ENCODE measurements at places on chromosomes 2 and 18.
A peak's percentile ranks its signal among the peaks of the same experiment; 100 is the strongest.

DNA sequence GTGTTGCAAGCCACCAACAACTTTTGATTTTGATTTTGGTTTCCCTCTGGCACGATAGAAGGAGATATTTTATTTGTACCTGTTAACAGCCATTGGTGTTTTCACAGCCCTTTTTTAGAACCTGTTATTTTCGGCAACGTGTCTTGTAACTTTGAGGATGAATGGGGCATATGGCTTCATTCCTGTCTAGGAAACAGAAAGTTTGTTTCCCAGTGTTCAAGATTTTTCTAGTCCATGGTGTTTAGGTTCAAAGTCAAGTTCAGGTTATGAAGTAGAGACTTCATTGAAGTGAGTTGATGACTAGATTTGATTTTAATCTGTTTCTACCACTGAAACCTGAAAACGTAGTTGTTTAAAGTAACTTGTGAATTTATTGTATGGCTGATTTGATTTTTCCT, 343 bp downstream of the RASGRP3 start:
- H3K27ac ChIP-seq: peak overlapping the region; percentile 93
- H3K4me3 ChIP-seq: peak overlapping the region; percentile 50
- H3K27me3 ChIP-seq: no peaks in the 10 kb centered on the region
- H3K4me1 ChIP-seq: no peaks in the 10 kb centered on the region

DNA sequence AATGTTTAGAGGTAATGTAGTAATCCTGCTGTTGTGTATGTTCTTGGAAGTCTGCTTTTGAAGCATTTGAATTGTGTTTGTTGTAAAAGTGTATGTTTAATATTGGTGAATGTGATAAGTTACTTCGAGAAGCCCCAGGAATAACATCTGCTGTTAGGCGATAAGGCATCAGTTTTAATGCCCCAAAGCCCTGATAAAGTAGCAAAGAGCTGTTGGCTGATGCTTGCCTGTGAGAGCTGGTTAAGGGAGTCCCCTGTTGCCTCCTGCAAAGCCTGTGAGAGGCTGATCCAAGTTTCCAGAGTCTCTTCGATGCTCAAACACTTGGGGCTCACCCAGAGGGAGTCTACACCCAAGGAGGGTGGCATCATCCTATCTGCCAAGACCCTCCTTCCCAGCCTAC, 110.3 kb downstream of the RNF152 start:
- H3K27me3 ChIP-seq: no peaks in the 10 kb centered on the region
- H3K4me1 ChIP-seq: no peaks in the 10 kb centered on the region
- no peak overlapping the region for H3K4me3 ChIP-seq

DNA sequence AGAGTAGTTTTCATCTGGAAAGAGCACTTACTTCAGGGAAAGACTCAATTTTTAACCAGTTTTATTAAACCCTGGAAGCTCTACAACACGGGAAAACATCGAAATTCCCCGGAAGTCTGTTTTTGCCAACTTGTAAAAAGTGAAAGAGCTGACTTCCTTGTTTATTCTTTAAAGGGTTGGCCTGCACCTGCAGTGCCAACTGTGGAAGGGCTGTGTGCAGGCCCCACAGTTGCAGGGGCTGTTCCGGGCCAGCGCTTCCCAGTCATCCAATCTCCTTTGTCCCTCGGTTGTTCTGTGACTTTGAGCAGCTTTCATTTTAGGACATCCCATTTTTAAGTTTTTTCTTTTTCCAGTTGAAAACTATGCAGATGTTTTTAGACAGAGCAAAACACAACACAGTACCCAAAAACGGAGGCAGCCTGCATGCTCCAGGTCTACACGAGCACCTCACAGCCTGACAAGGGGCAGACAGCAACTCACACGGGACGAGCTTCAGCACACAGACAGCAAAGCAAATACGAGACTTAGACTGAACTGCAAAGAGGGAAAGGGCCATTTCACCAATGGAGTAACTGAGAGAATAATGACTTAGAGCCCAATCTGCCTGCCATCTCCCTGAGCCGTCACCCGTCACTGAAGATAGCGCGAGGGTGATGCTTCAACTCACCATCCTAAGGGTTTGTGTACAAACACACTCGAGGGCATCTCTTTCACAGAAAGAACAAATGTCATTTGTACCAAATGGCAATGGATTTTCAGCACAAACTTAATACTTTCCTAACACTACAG, 70.6 kb downstream of the EMILIN2 start:
- no peak for DNase-seq
- H3K4me3 ChIP-seq: no peak overlapping the region
- no peaks in the 10 kb centered on the region for H3K36me3 ChIP-seq
- no peak overlapping the region for H3K27ac ChIP-seq

GRCh38 chr2:207692206-207693065, 19.0 kb upstream of the CCNYL1 start:
- no peaks in the 10 kb centered on the region for H3K36me3 ChIP-seq
- no peak overlapping the region for H3K4me3 ChIP-seq
- H3K4me1 ChIP-seq: peaks cover 18% of the 10 kb centered on the region
- H3K27ac ChIP-seq: no peak overlapping the region

DNA sequence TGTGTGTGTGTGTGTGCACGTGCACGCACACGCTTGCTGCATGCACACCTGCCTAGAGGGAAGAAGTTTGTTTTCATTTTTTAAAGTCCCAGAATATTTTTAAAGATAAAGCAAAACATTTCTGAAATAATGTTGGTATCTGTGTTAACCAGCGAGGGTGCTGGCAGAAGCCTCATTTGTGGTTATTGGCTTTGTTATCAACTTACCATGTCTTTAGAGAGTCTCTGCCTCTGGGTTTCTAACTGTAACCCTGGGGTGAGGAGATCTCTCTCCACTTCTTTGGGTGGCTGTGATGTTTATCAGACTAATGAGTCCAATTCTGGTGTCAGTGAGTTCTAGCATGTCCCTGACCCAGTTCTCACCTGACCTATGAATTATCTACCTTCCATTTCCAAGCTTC, 927.6 kb upstream of the FANCL start:
- no peaks in the 10 kb centered on the region for H3K36me3 ChIP-seq
- DNase-seq: no peak
- H3K27ac ChIP-seq: no peak overlapping the region
- no peaks in the 10 kb centered on the region for H3K27me3 ChIP-seq
- H3K4me1 ChIP-seq: no peaks in the 10 kb centered on the region
- H3K4me3 ChIP-seq: no peak overlapping the region

DNA sequence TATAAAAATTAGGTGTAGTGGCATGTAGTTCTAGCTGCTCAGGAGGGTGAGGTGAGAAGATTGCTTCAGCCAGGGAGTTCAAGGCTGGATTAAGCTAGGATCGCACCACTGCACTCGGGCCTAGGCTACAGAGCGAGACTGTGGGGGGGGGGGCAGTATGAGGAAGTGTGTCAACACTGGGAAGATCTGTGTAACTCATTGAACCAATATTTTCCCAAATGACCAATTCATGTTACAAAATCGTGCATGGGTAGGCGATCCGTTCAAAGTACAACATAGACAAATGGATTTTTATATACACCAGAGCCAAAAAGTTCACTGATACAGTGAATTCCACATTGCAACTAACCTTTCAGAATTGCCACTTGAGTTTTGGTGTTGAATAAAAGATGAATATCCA, 8.1 kb downstream of the SMAD4 start:
- H3K27ac ChIP-seq: no peak overlapping the region
- H3K4me1 ChIP-seq: peaks cover 37% of the 10 kb centered on the region
- no peaks in the 10 kb centered on the region for H3K27me3 ChIP-seq
- H3K4me3 ChIP-seq: no peak overlapping the region
- DNase-seq: no peak

GRCh38 chr2:217430916-217431576, 571.2 kb upstream of the TNP1 start:
- H3K4me3 ChIP-seq: no peak overlapping the region
- DNase-seq: no peak
- no peak overlapping the region for H3K27ac ChIP-seq
- H3K27me3 ChIP-seq: no peaks in the 10 kb centered on the region

DNA sequence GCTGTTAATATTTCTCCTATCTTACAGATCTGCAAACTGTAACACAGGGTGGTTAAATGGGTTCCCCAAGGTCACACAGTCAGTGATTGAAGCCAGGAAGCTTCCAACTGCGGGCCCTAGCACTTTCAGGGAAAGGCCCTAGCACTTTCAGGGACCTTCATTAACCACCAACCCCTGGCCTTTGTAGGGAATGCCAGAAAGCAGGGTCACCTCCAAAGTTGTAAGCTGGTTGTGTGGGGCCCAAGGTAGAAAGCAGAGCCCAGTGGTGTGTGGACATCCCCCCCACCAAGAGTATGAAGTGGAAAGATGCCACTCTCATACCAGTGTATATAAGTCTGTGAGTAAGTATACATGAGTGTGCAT, 4.4 kb downstream of the DLX2 start:
- H3K4me3 ChIP-seq: no peak overlapping the region
- H3K4me1 ChIP-seq: peaks cover 82% of the 10 kb centered on the region
- peaks cover 100% of the 10 kb centered on the region for H3K27me3 ChIP-seq
- H3K27ac ChIP-seq: no peak overlapping the region
- no peak for DNase-seq
- no peaks in the 10 kb centered on the region for H3K36me3 ChIP-seq

DNA sequence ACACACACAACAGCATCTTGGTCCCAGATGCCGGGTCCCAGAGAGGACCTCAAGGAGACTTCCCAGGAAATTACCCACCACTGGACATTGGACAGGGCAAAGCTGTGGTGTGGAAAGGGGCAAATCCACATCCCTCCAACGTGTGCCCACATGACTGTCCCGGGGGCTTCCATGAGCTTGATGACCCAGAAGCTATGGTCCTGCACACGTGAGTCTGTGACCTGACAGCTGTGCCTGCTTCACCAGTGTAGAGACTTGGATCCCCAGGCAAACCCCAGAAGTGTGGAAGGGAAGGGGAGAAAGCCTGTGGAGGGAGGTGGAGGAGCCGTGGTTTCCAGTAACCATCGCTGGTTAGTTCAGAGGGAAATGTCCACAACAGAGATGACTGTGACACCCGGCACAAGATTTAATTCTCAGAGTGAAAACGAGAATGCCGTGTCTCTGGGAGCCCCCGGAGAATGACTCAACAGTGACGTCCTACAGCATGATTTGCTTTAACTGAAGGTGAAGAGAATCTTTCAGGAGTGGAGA, 19.1 kb upstream of the GPR55 start:
- no peak overlapping the region for H3K4me3 ChIP-seq
- no peak overlapping the region for H3K27ac ChIP-seq
- no peaks in the 10 kb centered on the region for H3K36me3 ChIP-seq
- H3K4me1 ChIP-seq: no peaks in the 10 kb centered on the region

- no peak for DNase-seq
- no peak overlapping the region for H3K27ac ChIP-seq
- no peaks in the 10 kb centered on the region for H3K36me3 ChIP-seq
- H3K4me1 ChIP-seq: no peaks in the 10 kb centered on the region
Measured at GRCh38 chr18:56803051-56803450, 151.9 kb downstream of the WDR7 start.

DNA sequence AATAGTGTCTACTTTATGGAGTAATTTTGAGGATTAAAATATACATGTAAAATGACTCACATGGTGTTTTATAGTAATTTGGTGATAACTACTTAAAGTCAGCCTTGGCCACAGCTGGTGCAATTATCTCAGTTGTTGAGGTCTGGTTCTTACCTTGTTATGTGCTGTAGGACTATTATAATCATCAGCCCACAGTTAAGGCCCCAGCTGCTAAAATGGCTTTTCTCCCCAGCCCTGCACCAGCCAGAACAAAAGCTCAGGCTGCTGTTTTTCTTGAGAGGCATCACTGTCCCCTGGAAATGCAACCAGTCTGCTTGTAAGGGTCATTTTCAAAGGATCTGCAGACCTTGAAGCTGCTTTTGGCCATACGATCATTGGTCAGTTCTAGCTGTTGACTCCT, 283.3 kb upstream of the THUMPD2 start:
- H3K4me1 ChIP-seq: no peaks in the 10 kb centered on the region
- H3K27me3 ChIP-seq: no peaks in the 10 kb centered on the region
- DNase-seq: no peak
- H3K4me3 ChIP-seq: no peak overlapping the region

GRCh38 chr2:102072741-102073140, 69.8 kb upstream of the IL1R1 start:
- H3K27ac ChIP-seq: no peak overlapping the region
- no peak for DNase-seq
- no peak overlapping the region for H3K4me3 ChIP-seq
- H3K4me1 ChIP-seq: peaks cover 31% of the 10 kb centered on the region
- no peaks in the 10 kb centered on the region for H3K27me3 ChIP-seq

- H3K4me3 ChIP-seq: no peak overlapping the region
- no peaks in the 10 kb centered on the region for H3K4me1 ChIP-seq
- DNase-seq: no peak
- no peak overlapping the region for H3K27ac ChIP-seq
- H3K36me3 ChIP-seq: no peaks in the 10 kb centered on the region
Measured at GRCh38 chr2:51224790-51225189, 192.9 kb upstream of the NRXN1 start.

DNA sequence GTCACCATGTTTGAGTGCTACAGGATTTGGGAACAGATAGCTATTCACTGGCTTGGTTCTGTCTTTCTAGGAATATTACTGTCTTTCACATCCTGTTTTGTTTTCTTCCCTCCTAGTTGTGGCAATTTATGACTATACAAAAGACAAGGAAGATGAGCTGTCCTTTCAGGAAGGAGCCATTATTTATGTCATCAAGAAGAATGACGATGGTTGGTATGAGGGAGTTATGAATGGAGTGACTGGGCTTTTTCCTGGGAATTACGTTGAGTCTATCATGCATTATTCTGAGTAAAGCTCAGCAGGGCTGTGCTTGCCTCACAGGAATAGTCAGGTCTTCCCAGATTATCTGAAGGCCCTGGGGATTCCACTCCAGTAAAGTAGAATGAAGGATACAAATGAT, 98.9 kb downstream of the ABI2 start:
- H3K36me3 ChIP-seq: no peaks in the 10 kb centered on the region
- no peaks in the 10 kb centered on the region for H3K27me3 ChIP-seq
- no peaks in the 10 kb centered on the region for H3K4me1 ChIP-seq
- H3K4me3 ChIP-seq: no peak overlapping the region
- H3K27ac ChIP-seq: no peak overlapping the region
- DNase-seq: no peak
